CMK (cell line): ENCODE measurements at places on chromosomes 2 and 18.

DNA sequence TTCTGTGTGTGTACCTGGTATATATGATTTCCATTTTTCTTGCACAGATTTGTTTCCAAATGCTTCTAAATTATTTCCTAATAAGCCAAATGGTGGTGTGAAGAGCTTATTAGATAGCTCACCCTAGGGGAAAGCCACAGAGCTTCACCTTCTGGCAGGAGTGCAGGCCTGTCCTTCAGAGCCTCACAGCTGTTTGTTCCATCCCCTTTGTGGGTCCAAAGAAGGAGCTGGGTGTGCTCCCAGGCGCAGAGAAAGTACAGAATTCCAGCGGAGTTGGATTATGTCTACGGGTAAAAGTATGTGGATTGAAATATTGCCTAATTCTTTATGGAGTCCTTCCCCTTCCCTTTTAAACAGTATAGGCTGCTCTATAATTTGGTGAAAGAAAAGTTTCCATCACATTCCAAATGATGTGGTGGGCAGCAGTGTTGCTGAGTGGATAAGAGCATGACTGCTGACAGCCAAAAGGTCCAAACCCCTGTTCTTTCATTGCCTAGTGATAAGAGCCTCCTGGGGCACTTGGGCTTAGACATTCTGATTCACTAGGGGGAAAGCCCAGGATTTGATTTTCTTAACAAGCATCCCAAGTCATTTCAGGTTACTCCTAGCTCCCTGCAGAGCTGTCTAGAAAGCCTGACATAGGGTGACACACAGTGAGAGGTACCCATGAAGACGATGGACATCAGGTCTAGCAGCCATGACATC lies 86.6 kb downstream of the WDSUB1 start:
- DNase-seq = no peak

- no peak for DNase-seq
Observed at GRCh38 chr18:47969816-47970215, 39.4 kb upstream of the SMAD2 start.

- DNase-seq = no peak
Observed at GRCh38 chr2:229269146-229269545, 1.9 kb downstream of the PID1 start.

- no peak for DNase-seq
Observed at GRCh38 chr2:42094114-42094513, 46.3 kb downstream of the PKDCC start.

GRCh38 chr18:57088883-57089282 lies 58.0 kb upstream of the BOD1L2 start:
- no peak for DNase-seq

GRCh38 chr2:66865161-66865560 lies 430.2 kb downstream of the MEIS1 start:
- DNase-seq = no peak

DNA sequence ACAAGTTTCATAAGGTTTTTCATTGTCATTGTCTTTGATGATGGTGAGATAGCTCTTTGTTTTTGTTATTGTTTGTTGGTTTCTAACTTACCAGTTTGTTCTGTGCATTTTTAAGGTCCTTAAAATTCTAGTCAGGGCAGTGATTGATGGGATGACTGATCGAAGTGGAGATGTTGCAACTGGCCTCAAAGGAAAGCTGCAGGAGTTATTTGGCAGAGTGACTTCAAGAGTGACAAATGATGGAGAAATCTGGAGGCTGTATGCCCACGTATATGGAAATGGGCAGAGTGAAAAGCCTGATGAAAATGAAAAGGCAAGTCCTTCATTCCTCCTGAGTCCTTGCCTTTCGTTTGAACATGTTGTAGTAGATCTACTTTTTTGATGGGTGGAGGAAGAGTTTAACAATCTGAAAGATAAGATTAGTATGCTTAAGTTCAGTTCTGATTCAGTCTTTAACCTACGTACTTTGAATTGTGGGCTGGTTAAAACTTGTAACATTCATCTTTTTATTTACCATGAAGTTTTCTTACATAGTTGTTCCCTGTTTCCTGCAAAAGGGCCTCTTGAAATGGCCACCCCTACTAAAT lies 135.8 kb upstream of the LTBP1 start:
- DNase-seq = no peak

- DNase-seq = no peak
Observed at GRCh38 chr2:160418853-160419252, 74.8 kb downstream of the RBMS1 start.

- DNase-seq = no peak
Observed at GRCh38 chr2:150639383-150639782, 151.9 kb upstream of the RND3 start.

DNA sequence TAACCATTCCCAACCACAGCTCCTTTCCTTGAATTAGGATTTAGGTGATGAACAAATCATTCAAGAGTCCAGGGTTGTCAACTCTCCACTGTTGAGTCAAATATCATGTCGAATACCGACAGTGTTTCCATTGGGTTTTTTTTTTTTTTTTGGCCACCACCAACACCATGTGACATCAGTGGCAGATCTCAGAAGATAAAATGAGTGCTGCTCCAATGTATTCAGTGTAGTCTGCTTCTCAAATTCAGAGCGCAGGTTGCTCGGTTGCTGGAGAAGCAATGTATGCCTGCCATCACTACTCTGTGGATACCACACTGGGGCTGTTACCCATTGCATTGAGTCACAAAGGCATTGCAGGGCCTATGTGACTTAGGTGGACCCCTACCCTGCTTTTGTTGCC lies 10.8 kb upstream of the ATL2 start:
- no peak for DNase-seq

- DNase-seq = no peak
Observed at GRCh38 chr2:174623106-174623637, 25.6 kb upstream of the WIPF1 start.

GRCh38 chr2:34096562-34097171 lies 497.6 kb upstream of the FAM98A start:
- DNase-seq = peak; percentile 15

GRCh38 chr2:240255811-240256703 lies 115.6 kb upstream of the OTOS start:
- DNase-seq = no peak

- no peak for DNase-seq
Observed at GRCh38 chr2:105937498-105938097, 192.9 kb downstream of the NCK2 start.

GRCh38 chr2:191029280-191029950 lies 15.4 kb upstream of the STAT1 start:
- DNase-seq = no peak

DNA sequence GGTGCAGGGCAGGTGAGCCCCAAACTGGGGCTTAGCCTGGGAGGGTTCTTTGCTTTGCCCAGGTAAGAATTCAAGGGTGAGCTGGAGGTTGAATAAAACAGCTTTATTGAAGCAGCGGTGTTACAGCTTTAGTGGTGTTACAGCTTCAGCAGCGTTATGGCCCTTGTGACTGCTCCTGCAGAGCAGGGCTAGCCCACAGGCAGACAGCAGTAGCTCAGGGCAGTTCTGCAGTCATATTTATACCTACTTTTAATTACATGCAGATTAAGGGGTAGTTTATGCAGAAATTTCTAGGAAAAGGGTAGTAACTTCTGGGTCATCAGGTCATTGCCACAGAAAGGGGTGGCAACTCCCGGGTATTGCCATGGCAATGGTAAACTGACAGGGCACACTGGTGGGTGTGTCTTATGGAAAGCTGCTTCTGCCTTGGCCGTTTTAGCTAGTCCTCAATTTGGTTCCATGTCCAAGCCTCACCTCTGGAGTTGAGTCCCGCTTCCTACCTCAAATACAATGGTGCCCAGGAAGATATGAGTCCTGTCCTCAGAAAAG lies 78.2 kb downstream of the THNSL2 start:
- no peak for DNase-seq

DNA sequence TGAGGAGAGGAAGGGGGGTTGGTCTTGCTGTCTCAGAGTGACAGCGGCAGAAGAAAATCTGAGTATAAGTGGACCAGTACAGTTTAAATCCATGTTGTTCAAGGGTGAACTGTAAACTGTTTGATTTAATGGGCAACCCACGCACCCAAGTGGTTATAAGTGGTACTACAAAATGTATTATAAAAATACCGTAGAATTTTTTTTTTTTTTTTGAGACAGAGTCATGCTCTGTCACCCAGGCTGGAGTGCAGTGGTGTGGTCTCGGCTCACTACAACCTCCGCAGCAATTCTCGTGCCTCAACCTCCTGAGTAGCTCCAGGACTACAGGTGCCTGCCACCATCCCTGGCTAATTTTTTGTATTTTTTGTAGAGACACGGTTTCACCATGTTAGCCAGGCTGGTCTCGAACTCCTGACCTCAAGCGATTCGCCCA lies 2.1 kb upstream of the CHCHD5 start:
- no peak for DNase-seq

DNA sequence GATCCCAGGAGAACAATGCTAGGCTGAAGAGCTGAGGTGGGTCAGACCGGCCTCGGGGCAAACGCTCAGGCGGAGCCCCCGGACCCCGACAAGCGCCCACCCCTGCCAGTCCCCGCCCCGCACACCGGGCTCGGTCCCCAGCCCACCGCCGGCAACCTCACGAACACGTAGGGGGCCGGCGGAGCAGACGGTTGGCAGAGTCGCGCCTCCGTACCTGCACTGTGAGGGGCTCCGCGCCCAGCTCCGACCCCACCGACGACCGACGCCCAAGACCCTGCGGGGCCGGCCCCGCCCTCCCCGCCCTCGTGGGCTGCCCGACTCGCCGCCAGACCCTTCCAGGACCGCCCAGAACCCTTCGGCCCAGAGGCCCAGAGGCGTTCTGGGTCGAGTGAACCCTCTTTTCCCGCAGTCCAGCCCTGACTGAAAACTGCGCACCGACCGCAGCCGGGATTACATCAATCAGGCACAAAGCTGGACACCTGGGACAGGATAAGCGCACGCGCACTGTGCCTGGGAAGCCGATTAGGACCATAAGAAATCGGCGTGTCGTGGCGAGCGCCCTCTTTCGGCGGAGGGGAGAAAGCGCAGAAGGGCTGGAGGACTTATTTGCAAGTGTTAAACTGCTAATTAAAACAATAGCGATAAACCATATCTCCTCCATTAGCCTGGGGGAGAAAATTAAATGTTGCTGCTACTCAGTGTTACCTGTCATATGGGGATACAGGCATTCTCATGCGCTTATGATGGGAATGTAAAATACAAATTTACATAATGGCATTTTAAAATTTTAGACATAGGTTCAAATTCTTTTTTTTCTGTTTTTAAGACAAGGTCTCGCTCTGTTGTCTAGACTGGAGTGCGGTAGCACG lies 11.7 kb upstream of the DCTN1 start:
- DNase-seq = peak; percentile 85

DNA sequence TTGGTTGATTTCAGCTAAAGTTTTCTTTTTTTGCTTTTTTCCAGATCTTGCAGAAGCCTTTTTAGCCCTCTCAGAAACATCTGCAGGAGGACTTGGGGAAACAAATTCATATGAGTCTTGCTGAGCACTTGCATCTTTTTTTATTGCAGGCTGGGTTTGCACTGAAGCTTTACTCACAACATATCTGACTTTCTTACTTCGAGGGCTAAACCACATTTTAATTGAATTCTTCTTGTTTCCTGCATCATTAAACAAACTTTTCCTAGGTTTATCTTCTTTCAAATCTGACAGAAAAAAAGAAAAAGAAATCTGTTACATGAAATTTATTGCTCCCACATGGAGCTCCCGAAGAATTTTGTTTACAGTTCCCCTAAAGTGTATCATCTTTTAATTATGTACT lies 28.3 kb downstream of the BARD1 start:
- DNase-seq = no peak

DNA sequence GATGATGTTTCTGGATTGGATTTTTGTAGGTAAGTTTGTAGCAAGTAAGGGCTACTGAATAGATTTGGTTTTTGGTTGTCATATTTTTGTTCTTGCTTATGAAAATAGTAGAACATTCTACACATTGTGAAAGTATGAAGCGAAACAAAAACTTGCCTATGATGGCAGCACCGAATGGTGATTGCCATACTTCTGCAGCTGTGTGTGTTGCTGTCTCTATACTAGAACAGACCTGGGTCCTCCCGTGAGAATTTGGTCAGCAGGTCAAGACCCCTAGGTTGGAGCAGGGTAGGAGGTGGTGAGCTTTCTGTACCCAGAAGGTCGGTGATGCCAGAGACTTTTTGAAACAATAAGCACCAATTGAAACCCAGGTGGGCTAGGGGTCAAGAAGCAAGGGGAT lies 322.6 kb downstream of the PRKCE start:
- no peak for DNase-seq

DNA sequence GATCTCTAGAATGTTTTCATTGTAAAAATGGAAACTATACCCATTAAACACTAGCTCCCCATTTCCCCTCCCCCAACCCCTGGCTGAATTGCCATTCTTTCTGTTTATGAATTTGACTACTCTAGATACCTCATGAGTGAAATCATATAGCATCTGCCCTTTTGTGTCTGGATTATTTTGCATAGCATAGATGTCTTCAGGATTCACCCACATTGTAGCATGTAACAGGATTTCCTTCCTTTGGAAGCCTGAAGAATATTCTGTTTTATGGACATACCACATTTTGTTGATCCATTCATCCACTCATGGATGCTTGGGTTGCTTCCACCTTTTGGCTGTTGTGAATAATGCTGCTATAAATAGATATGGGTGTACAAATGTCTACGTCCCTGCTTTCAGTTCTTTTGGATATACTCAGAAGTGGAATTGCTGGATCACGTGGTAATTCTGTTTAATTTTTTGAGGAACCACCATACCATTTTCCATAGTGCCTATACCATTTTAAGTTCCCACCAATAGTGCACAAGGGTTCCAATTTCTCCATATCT lies 7.7 kb upstream of the ASB1 start:
- no peak for DNase-seq

DNA sequence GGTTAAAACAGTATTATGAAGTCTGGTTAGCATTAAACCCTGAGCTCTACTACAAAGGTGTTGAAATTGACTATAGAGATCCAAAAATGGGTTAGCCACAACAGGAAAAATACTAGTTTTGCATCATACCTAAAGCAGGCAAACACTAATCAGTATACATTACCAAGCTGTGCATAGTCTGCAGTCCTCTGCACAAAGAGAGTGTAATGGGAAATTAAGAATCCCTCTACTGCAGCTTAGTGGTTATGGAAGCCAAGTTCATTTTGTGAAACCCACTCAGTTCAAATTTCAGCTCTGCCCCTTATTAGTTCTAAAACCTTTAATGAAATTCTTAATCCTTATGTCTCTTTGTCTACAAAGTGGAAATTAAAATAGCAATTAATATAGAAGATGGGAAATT lies 192.1 kb downstream of the MBD2 start:
- DNase-seq = no peak

DNA sequence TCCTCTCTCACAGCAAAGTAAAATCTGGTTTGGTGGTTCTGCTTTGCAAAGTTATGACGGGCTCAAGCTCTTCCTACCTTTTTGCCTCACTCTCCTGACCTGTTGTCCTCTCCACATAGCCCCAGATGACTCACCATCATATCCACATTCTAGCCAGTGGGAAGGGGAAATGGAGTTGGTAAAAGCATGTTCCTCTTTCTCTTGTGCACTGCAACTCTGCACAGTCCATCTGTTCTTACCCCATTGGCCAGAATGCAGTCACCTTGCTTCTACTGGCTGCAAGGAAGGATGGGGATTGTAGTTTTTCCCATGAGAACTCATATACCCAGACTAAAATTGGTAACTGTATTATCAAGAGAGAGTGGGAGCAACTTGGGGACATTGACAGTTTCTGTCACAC lies 50.4 kb upstream of the SMIM21 start:
- DNase-seq = no peak
